ENCODE measurements at places on chromosomes 11 and 22.

GRCh38 chr11:17410606-17411379 lies 22.3 kb upstream of the KCNJ11 start:
- H3K4me3 ChIP-seq, result no peak overlapping the region
- no peaks in the 10 kb centered on the region for H3K36me3 ChIP-seq
- no peak overlapping the region for H3K27ac ChIP-seq
- H3K4me1 ChIP-seq, result peaks cover 9% of the 10 kb centered on the region
- H3K27me3 ChIP-seq, result no peaks in the 10 kb centered on the region
- no peak for DNase-seq

DNA sequence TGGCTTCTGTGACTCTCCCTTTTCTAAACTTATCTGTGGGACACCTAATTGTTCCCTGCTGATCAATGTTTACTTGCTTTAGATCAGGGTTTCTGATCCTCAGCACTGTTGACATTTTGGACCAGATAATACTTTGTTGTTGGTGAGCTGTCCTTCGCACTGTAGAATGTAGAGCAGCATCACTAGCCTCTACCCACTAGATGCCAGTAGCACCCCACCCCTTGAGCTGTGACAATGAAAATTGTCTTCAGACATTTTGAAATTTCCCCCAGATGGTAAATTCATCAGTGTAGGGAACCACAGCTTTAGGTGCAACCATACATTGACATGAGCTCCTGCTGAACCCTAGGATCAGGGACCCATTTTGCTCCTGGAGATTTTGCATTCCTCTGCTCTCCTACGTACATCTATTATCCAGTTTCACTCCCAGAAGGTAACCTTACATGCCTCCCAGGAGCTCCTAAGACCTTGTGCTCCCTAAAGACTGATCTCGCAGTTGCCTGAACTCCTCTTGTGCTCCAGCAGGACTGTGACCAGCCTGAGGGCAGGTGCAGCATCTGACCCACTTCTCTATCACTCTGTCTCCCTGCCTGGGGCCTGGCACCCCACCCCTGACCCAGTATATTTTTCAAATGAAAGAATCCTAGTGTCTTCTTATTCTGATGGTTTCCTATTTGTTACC lies 107.8 kb downstream of the FAR1 start:
- peaks cover 11% of the 10 kb centered on the region for H3K27me3 ChIP-seq
- H3K36me3 ChIP-seq, result no peaks in the 10 kb centered on the region
- H3K4me1 ChIP-seq, result no peaks in the 10 kb centered on the region
- no peak overlapping the region for H3K27ac ChIP-seq
- no peak overlapping the region for H3K4me3 ChIP-seq
- no peak for DNase-seq

GRCh38 chr11:6303661-6304060 lies 16.6 kb downstream of the CAVIN3 start:
- DNase-seq, result no peak
- H3K27me3 ChIP-seq, result no peaks in the 10 kb centered on the region
- H3K36me3 ChIP-seq, result no peaks in the 10 kb centered on the region
- H3K4me1 ChIP-seq, result no peaks in the 10 kb centered on the region
- H3K4me3 ChIP-seq, result no peak overlapping the region
- H3K27ac ChIP-seq, result no peak overlapping the region

DNA sequence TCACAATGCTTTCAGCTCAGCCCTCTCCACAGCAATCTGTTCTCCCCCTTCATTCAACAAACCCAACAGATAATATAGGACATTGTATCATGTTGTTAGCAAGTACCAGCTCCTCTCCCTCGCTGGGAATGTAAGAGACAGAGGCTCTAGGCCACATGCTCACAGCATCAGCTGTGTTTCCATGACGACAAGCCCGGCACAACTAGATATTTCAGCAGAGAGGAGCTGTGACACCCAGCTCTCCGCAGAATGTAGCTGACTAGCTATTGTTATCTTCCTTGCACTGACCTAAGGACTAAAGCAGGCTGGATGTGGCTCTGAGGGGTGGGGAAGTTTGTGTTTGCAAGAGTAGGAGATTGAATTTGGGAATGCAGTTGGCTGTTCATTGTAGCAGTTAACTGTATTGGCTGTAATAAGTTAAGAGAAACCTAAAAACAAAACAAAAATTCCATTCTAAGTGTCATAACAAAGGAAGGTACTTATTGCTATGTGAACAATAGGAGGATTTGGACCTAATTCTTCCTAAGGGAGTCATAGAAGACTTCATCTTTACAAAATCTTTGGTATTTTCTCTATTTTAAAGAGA lies 28.0 kb upstream of the RRAS2 start:
- no peaks in the 10 kb centered on the region for H3K36me3 ChIP-seq
- no peaks in the 10 kb centered on the region for H3K27me3 ChIP-seq
- no peak for DNase-seq
- H3K4me1 ChIP-seq, result peaks cover 4% of the 10 kb centered on the region

GRCh38 chr11:61542024-61542461 lies 33.5 kb downstream of the LRRC10B start:
- peaks cover 7% of the 10 kb centered on the region for H3K4me1 ChIP-seq
- no peaks in the 10 kb centered on the region for H3K27me3 ChIP-seq
- no peak for DNase-seq
- no peak overlapping the region for H3K4me3 ChIP-seq
- H3K36me3 ChIP-seq, result no peaks in the 10 kb centered on the region

GRCh38 chr11:26319906-26320305 lies 12.0 kb upstream of the ANO3 start:
- H3K36me3 ChIP-seq, result no peaks in the 10 kb centered on the region
- DNase-seq, result no peak
- H3K27me3 ChIP-seq, result no peaks in the 10 kb centered on the region
- H3K27ac ChIP-seq, result no peak overlapping the region

GRCh38 chr22:30481711-30482110 lies 9.9 kb upstream of the SEC14L3 start:
- H3K4me3 ChIP-seq, result no peak overlapping the region
- H3K27me3 ChIP-seq, result no peaks in the 10 kb centered on the region
- no peak overlapping the region for H3K27ac ChIP-seq
- no peak for DNase-seq
- no peaks in the 10 kb centered on the region for H3K36me3 ChIP-seq
- H3K4me1 ChIP-seq, result peaks cover 6% of the 10 kb centered on the region

DNA sequence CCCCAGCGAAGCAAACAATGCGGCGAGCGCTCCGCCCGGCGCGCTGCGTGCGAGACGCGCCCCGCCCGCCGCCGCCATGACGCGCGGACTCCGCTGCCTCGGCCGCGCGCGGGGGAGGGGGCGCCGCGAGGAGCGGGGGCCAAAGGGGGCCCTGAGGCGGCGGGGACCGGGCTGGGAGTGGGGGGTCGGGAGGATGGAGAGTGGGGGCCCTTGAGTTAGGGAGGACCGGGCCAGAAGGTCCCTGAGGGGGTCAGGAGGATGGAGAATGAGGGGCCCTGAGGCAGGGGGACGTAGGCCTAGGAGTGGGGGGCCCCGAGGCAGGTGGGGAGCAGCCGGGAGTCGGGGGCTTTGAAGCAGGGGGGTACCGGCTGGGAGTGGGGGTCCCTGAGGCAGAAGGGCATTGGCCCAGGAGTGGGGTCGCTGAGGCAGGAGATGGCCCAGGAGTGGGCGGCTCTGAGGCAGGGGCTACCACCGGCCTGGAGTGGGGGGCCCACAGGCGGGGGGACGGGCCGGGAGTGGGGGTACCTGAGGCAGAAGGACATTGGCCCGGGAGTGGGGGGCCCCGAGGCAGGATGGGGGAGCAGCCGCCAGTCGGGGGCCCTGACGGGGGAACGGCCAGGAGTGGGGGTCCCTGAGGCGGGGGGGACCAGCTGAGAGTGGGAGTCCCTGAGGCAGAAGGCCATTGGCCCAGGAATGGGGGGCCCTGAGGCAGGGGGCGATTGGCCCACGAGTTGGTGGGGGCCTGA lies at the start of gene BRD1:
Gene BRD1 (minus strand): TSS at position 21 of the 746 bp plus-strand sequence. CDS start 3,556 bp downstream, outside the sequence.
- peak within 1 kb of the TSS; percentile 66 for H3K27ac ChIP-seq
- peaks cover 9% of the 10 kb centered on the region for H3K36me3 ChIP-seq
- H3K4me3 ChIP-seq, result peak within 1 kb of the TSS; percentile 79
- DNase-seq, result peak; percentile 61
- peaks cover 26% of the 10 kb centered on the region for H3K4me1 ChIP-seq

DNA sequence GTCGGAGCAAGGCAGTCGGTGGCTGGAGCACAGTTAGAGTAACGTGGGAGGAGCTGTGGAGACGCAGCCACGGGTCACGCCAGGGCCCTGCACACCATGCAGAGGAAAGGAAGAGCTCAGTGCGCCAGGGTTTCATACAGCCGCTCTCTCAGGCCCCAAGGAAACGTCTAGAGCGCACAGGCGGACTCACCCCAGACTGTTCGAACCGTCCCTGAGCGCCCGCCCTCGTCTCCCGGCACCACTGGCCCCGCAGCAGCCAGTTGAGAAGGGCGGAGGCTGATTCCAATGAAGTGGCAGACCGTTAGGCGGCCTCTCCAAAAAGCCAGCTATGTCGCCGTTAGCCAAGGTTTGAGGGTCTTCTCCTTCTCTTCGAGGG lies 483 bp upstream of the HYLS1 start:
- H3K4me1 ChIP-seq, result peaks cover 3% of the 10 kb centered on the region
- H3K4me3 ChIP-seq, result peak overlapping the region; percentile 74
- DNase-seq, result peak; percentile 61
- H3K27ac ChIP-seq, result peak overlapping the region; percentile 94
- H3K27me3 ChIP-seq, result no peaks in the 10 kb centered on the region
- H3K36me3 ChIP-seq, result no peaks in the 10 kb centered on the region

DNA sequence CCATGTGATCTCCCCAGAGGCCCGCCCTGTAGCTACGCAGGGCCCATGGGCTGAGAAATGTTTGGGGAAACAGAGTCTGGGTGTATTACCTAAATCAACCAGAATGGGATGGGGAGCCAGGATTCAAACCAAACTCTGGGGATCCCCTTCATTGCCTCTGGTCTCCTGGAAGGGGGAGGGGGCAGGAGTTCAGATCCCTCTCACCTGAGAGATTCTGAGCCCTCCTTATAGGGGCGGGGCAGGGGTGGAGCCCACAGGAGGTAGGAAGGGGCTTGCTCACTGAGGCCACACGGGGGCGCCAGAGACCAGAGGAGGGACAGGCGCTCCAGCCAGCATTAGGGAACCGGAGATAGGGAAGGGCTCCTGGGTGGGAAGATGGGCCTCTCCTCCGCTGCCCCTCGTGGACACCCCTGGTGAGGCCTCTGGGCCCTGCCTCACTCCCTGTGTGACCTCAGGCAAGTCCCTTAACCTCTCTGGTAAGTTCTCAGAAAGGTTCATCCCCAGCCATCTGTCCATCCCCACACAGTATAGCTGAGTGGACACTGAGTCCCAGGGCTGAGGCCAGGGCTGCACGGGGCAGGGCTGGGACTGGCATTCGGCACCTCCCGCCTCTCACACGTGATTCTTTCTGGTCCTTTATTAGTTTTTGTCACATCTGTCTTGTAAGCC lies 2.7 kb upstream of the CDC42BPG start:
- no peaks in the 10 kb centered on the region for H3K36me3 ChIP-seq
- no peak overlapping the region for H3K4me3 ChIP-seq
- peaks cover 36% of the 10 kb centered on the region for H3K4me1 ChIP-seq
- DNase-seq, result peak; percentile 97

DNA sequence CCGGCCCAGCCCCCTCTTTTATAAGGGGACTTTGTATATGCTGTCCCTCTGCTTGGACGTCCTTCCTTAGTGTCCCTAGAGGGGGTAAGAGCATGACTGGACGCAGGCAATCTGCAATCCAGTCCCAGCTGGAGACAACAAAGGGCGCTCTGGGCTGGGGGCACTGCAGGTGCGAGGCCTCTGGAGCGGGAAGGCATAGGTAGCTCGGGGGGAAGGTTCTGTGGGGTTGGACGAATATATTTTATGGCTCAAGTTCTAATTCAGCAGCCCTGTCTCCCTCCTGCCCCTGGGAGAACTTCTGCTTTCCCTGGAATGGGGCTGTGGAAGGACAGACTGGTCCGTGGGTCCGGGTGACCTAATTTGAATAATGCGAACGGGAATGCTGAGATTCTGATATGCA lies 40.0 kb downstream of the KCNJ4 start:
- H3K27me3 ChIP-seq, result no peaks in the 10 kb centered on the region
- H3K27ac ChIP-seq, result no peak overlapping the region
- no peak overlapping the region for H3K4me3 ChIP-seq
- no peaks in the 10 kb centered on the region for H3K36me3 ChIP-seq

- no peak for DNase-seq
- H3K4me1 ChIP-seq, result no peaks in the 10 kb centered on the region
- H3K4me3 ChIP-seq, result no peak overlapping the region
- no peak overlapping the region for H3K27ac ChIP-seq
- H3K36me3 ChIP-seq, result no peaks in the 10 kb centered on the region
Measured at GRCh38 chr11:47137476-47137875, 39.2 kb downstream of the ARFGAP2 start.

DNA sequence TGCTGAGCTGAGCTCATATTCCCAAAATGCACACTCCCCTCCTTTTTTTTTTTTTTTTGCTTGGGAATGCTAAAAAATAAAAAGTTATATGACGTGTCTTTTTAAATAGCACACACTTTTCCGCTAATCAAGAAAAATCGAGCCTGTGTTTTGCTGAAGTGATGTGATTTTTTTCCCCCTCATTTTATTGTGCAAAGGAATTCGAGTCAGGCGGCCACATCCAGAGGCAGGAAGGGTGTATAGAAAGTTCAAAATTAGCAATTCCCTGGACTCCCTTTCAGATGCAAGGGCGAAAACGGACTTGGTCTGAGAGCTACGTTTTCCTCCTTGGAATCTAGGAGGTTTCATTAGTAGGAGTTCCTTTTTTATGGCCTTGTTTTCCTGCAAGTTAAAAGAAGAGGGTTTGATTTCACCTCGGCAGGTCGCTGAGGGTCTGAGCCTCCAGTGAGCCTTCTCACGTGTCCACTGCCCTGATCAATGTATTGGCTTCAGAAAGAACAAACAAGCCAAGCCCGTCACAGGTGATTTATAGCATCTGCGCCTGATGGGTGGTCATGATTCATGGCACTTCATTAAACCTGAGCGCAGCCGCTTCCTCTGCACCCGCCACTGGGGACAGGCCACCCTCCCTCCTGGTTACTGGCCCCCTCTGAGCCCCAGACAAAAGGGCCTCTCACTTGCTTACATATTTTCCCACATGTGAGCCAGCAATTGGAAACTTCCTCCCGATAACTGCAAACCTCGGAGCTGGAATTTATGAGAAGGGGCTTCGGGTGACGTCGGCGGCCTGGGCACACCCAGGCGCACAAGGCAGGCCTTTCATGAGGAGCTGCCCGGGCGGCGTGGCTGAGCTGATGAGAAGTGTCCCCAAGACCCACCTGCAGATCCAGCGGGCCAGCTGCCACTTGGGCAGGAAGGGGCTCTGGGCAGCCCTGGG lies 64.4 kb upstream of the LINC01488 start:
- no peak overlapping the region for H3K4me3 ChIP-seq
- DNase-seq, result no peak
- no peaks in the 10 kb centered on the region for H3K36me3 ChIP-seq
- no peaks in the 10 kb centered on the region for H3K27me3 ChIP-seq
- H3K27ac ChIP-seq, result no peak overlapping the region

DNA sequence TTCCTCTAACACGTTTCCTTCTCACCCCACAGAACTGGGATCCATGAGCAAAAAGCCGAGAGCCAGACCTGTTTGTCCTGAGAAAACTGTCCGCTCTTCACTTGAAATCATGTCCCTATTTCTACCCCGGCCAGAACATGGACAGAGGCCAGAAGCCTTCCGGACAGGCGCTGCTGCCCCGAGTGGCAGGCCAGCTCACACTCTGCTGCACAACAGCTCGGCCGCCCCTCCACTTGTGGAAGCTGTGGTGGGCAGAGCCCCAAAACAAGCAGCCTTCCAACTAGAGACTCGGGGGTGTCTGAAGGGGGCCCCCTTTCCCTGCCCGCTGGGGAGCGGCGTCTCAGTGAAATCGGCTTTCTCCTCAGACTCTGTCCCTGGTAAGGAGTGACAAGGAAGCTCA lies 24.0 kb downstream of the CD5 start:
- no peak overlapping the region for H3K4me3 ChIP-seq
- no peaks in the 10 kb centered on the region for H3K36me3 ChIP-seq
- H3K27me3 ChIP-seq, result no peaks in the 10 kb centered on the region
- no peak overlapping the region for H3K27ac ChIP-seq
- no peak for DNase-seq

All from liver (tissue), 10 donors.